A673 (cell line): ENCODE measurements at places on chromosomes 1 and 21. TPM values are rescaled to one million over a fixed set of nuclear protein-coding genes. Genes with fewer than 3 reads are reported as not detected.

DNA sequence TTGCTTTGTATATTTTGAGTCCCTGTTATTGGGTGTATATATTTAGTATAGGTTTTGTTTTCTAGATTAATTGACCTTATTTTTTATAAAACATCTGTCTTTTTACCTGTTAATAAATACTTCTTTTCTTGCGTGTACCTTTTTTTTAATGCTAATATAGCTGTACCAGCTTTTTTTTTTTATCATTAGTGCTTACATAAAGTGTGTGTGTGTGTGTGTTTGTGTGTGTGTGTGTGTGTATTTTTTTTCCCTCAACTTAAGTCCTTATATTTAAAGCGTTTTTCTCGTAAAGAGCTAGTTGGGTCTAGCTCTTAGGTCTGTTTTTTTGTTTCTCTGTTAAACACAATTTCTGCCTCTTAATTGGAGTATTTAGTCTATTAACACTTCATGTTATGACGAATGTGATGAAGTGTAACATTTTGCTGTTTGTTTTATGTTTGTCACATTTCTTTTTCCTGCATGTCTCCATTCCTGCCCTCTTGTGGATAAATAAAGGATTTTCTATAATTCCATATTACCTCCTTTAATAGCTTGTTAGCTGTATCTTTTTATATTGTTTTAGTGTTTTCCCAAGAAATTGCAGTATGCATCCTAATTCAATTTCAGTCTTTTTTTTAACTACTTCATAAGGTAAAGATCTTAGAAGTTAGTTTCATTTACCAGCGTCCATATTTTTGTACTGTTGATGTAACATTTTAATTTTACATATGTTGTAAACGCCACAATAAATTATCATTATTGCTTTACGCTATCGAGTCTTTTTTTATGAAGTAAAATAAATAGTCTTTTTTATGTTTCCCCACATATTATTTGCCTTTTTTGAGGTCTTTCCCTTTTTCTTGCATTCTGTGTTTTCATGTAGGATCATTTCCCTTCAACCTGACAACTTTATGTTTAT, 4.3 kb downstream of the PRMT2 start:
- DNase-seq: peak; percentile 50

ATP6V1G3 gene
- total RNA-seq: 0.71 TPM in 1 of 2 replicates, not detected in the other

AMY1A gene
- not detected in 2 replicates for total RNA-seq

GRCh38 chr21:45427331-45428271, 22.6 kb downstream of the COL18A1 start:
- no peak for DNase-seq

DNA sequence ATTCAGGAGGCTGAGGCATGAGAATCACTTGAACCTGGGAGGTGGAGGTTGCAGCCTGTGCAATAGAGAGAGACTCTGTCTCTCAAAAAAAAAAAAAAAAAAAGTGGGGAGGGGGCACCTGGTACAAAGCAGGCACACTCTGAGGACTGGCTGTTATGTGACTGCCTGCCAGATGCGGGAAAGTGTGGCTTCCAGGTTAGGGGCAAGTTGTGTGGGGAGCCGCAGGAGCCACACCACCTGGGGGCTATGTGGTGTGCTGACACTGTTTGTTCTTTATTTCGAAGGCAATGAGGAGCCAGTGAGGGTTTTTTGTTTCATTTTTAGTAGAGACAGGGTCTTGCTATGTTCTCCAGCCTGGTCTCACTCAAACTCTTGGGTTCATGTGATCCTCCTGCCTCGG, 5.7 kb downstream of the THEMIS2 start:
- no peak for DNase-seq

DNA sequence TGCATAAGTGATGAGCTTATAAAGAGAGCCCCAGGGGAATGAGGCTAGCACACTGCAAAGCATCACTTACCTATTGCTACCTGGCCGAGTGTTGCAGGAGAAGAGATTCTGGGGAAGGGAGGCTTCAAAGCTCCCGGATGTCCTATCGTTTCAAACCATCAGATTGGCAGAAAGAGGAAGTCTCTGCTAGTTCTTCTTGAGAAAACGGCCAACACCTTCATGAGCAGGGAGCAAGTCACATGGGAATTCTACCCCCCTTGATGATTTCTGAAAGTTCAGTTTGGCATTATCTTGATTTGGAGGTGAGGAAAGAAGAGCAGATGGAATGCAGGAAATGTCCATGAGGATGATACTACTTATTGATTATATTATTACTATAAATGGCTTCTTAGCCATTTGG, 16.2 kb downstream of the SYF2 start:
- no peak for DNase-seq

- DNase-seq: no peak
Observed at GRCh38 chr21:34186109-34186719, 112.8 kb downstream of the MRPS6 start.

DNA sequence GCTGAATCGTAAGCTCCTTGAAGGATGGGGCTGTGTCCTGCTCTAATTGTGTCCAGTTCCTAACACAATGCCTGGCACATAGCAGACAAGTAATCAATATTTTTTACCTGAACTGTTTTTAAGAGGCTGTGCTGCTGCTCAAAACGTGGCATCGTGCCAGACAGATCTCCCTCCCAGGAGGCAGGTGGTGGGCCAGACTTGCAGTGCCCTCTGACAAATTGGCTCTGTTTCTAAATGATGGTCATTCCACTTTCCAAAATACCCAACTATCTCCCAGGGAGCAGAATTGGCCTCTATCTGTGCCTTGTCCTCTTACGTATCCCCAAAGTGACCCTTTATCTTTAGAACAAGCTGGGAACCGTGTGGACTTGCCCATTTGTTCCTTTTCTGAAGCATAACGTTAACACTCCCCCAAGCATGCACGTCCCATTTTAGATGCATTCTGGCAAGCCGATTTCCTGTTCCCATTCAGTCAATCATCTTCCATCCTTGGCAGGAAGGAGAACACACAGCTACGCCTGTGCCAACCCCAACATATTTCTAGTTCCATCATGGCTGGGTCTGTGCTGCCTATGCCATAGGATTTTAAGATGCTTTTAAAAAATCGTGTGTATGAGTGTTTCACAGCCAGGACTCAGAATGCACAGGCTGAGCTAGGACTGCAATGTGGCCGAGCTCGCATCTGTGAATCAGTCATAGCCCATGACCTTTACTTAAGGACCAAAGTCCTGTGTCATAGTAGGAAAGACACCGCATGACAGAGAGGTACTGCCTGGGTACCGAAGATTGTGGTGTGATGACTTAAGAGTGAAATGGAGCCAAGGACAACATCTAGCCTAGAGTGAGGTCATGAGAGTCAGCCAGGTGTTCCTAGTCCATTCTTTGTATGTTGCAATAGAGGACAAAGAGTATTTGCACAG, 408.6 kb downstream of the PRDM2 start:
- no peak for DNase-seq

DNA sequence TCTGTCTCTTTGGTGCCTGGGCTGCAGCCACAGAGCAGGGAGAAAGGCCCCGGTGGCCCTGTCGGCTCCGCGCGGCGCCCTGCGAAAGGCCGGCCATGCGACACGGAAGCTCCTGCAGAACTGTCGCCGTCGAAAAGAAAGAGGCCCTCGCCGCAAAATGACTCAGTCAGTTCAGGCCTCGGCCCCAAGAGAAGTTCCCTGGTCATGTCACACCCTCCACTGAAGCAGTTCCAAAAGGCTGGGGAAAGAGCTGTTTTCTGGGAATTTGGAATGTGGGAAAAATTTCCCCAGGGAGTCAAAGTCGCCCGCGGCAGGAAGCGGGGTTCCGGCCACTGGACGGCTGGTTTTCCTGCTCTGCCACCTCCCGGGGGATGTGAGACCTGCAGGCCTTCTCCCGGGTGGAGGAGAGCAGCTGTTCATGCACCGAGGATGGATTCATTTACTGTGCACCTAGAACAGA, 115.8 kb upstream of the ZNF678 start:
- no peak for DNase-seq

GRCh38 chr1:174447866-174448530, at the start of gene GPR52:
GPR52 (plus strand) TSS chr1:174447964; CDS start chr1:174448112, 148 bp downstream.
- DNase-seq: no peak

DNA sequence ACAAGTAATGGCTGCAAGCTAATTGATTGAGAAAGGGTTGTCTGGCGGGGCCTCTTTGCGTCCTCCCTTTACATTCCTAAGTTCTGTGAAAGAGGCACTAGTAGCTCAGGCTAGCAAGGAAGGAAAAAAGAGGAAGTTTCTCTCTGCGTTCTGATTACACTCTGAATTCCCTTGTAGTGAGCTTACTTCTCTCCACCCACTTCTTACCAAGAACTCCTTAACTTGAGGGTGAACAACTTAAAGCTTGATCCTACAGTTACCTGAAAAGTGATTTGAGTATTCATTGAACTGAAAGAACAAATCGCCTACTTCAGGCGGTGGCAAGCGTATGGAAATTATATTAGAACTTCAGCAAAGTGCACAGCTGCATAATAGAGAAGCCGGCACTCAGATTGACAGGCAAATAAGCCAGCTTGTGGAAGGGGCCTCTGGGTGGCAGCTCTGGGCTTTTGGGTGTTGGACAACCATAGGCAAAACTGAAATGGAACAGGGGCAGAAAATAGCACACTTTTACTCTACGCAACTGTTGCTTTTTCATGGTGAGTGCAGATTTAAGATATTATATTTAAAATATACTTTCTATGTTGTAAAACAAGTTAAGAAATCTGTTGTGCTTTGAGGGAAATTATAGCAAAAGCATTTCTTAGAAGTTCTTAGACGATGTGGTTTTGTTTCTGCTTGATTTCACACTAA, 464.5 kb downstream of the USP25 start:
- DNase-seq: no peak

DNA sequence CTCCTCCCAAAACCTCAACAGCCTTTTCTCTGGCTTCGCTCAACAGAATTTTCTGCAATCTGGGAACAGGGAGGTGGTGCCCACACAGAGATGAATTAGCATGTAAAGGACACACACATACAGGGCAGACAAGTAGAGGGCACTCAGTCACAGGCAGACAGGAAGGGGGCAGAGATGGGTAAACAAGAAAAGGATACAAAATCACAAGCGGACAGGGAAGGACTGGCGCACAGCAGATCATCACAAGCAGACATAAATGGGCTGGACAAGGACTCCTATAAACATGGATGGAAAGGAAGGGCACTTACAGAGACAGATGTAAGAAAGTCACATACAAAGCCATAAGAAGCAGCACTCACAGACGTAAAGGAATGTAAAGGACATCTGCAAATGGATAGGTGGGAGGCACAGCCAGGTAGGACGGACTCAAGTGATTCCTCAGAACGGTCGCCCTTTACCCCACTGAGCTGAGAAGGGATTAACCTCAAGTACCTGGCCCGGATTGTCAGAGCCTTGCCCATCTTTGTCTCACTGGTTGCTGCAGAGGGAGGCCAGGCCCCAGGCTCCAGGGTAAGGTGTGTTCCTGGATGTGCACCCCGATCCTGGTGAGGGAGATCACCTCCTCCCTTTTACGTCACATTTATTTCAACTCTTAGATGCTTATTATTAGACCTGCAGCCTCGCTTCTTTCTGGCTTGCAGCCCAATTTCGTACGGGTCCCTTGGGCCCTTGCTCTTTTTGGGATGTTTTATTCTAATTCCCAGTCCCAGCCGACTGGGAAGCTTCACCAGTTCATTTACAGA, 836 bp upstream of the PRCC start:
- no peak for DNase-seq

GRCh38 chr1:54464477-54465146, 58.4 kb upstream of the SSBP3 start:
- no peak for DNase-seq

GRCh38 chr1:169594391-169594790, 8.1 kb upstream of the F5 start:
- no peak for DNase-seq

GRCh38 chr1:187638733-187639434, 810.1 kb downstream of the PLA2G4A start:
- no peak for DNase-seq

GRCh38 chr1:220962031-220962751, 82.9 kb downstream of the HLX start:
- DNase-seq: no peak

DNA sequence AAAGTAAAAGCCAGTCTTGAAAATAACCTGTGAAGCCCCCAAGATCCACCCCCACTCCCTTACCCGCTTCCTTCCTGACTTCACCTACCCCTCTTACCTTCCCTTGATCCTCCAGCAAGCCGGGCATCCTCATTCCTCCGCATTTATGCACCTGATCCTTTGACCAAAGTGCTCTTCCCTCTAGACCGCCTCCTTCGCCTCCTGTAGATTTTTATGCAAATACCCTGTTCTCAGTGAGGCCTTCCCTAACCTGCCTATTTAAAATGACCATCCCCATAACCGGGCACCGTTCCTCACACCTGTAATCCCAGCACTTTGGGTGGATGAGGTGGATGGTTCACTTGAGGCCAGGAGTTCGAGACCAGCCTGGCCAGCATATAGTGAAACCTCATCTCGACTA, 1.1 kb upstream of the NENF start:
- no peak for DNase-seq

GRCh38 chr1:6811583-6811982, 26.3 kb downstream of the CAMTA1 start:
- DNase-seq: no peak

GRCh38 chr1:234437423-234438171, 41.4 kb downstream of the TARBP1 start:
- no peak for DNase-seq

GRCh38 chr1:36494971-36495370, 12.3 kb upstream of the CSF3R start:
- DNase-seq: no peak

PLA2G2D gene
- not detected in 2 replicates for total RNA-seq

- no peak for DNase-seq
Observed at GRCh38 chr1:109479311-109479710, 4.4 kb upstream of the ATXN7L2 start.

DNA sequence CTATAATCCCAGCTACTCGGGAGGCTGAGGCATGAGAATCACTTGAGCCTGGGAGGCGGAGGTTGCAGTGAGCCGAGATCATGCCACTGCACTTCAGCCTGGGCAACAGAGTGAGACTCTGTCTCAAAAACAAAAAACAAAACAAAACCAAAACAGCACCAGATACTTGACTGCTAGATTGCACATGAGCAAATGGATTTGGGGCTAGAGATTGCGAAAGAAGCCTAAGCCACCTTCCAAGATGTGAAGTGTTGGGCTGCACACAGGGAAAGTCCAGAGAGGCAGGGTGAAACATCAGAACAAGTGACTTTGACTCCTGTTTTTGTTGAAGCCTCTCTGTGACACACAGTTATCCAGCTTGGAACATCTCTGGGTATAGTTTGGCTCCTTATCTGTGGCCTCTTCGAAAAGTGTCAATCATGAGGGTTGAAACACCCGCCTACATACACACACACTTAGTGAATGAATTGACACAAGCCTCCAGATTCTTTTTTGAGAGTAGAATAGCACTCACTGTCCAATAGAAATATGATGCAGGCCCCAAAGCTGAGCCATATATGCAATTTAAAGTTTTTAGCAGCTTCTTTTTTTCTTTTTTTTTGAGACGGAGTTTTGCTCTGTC, 34.2 kb upstream of the GPR137B start:
- no peak for DNase-seq
